Left renal cortex interstitium (tissue), 4 donors: ENCODE measurements at places on chromosomes 3 and 15. TPM values are rescaled to one million over a fixed set of nuclear protein-coding genes. Genes with fewer than 3 reads are reported as not detected.

GRCh38 chr3:4749567-4750002, 229.7 kb upstream of the BHLHE40 start:
- DNase-seq, result no peak

GRCh38 chr15:66154581-66154980, 99.0 kb downstream of the MEGF11 start:
- no peak for DNase-seq

DNA sequence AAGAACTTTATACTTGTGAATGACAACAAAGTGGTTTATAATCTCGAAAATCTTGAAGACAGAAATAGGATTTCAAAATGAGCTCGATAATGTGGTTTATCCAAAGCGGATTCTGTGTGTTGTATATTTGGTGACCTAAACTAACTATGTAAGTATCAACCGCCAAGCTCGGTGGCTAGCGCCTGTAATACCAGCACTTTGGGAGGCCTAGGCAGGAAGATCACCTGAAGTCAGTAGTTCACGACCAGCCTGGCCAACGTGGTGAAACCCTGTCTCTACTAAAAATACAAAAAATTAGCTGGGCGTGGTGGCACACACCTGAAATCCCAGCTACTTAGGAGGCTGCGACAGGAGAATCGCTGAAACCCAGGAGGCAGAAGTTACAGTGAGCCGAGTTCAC, 2.2 kb downstream of the ATP13A3 start:
- DNase-seq, result no peak

GRCh38 chr15:28994142-28994830, 108.5 kb downstream of the APBA2 start:
- no peak for DNase-seq

- no peak for DNase-seq
Measured at GRCh38 chr15:38531509-38531908, 33.1 kb downstream of the RASGRP1 start.

- DNase-seq, result no peak
Measured at GRCh38 chr15:59401824-59402569, 29.3 kb upstream of the MYO1E start.

The SLC9A9 gene
- 5.4 TPM for polyA plus RNA-seq

- no peak for DNase-seq
Measured at GRCh38 chr3:113895964-113896363, 51.8 kb upstream of the ZDHHC23 start.

GRCh38 chr15:42413920-42414319, 54.6 kb downstream of the CAPN3 start:
- no peak for DNase-seq

DNA sequence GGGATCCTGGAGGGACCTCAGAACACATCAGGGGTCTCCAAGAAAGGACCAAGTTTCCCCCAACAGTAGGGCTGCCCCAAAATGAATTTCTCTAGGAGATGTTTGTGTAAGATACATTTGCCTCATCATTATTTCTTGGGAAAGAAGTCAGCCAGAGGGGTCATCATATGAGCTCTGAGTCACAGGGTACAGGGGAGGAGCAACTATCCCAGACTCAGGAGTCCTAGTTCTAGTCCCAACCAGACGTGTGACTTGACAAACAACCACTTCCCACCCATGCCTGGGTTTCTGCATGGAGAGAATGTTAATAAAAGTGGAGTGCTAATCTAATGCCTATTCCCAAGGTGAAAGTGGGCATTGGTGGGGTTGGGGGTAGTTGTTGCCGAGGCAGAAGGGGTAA, 144.1 kb downstream of the ALDH1A2 start:
- DNase-seq, result no peak

- no peak for DNase-seq
Measured at GRCh38 chr3:13016083-13016720, 57.0 kb downstream of the IQSEC1 start.

DNA sequence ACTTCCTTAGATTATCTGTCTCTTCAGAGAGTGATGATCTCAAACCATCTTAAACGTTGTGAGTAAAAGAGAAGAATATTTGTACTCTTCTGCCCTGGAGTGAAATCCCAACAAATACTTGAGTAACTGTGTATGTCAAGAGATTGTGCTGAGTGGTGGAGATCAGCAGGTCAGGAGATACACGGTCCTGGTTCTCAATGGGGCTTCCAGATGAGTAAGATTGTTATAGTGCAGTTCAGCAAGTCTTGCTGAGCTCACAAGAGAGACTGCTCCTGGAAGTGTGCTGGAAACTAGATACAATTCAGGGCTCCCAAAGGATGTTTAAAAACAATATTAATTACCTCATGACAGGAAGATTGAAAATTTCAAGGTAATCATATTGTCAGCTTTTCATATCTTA, 184.3 kb downstream of the AKAP13 start:
- no peak for DNase-seq

GRCh38 chr3:190000861-190001196, 119.9 kb downstream of the P3H2 start:
- DNase-seq, result no peak

GRCh38 chr3:3918763-3919162, 119.5 kb downstream of the LRRN1 start:
- no peak for DNase-seq

- no peak for DNase-seq
Measured at GRCh38 chr3:56314842-56315241, 153.4 kb downstream of the ERC2 start.

DNA sequence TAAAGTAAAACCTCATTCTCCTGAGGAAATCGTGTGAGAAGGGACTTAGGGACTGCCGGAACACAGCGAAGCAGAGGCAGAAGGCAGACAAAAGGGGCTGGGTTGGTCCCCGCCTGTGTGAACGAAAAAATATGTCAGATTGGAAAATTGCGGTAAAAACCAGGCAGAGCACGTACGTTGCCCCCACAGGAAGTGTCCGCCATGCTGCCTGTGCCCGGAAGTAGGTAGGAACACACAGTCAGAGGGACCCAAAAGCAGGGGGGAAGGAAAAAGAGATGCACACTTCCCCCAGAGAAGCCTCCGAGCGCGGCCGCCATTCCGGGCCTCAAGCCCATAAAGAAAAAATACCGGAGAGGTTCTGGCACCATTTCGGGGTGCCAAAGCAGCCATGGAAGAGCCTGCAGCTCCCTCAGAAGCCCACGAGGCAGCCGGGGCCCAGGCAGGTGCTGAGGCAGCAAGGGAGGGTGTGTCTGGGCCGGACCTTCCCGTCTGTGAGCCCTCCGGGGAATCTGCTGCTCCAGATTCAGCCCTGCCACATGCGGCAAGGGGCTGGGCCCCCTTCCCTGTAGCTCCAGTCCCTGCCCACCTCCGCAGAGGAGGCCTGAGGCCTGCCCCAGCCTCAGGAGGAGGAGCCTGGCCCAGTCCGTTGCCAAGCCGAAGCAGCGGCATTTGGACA, at the start of gene MKRN3:
Gene MKRN3, plus strand, starts transcription at position 280 of the 676 bp plus-strand sequence. Its CDS starts 109 bp downstream, at position 389.
- no peak for DNase-seq

The LRRN1 gene
- polyA plus RNA-seq, result 15.5 TPM

DNA sequence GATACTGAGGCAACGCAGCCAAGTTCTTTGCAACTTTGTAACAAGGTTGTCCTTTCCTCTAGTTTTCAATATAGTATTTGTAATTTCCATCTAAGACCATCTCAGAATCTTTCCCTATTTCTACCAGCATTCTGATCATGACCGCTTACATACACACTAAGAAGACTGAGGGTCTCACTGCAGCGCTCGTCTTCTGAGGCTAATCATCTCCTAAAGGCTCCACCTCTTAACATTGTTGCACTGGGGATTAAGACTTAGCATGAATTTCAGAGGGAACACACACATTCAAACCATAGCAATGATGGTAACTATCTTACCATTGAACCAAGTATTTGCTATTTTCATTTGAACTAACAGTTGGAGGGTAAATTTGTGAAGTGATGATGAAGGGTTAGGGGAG, 463.3 kb upstream of the CCDC54 start:
- DNase-seq, result no peak

DNA sequence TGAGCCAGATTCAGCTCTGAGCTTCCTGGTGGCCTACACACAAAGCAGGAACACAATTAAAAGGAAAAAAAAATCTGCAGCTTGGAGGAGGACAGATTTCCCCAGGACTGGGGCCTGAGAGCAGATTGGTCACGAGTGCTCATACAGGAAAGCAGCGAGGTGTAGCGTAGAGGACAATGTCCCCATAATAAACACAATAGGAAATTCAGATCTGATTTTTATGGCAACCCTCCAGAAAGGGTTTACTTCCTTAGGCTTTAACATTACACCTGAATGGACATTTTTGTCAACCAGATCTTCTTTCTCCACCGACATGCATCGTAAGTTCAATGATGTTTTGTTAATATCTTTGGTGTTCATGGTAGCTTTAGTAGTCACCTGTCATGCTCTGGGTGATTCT, 23.3 kb downstream of the SLC6A20 start:
- DNase-seq, result no peak

GRCh38 chr15:88646951-88647350, 8.1 kb downstream of the ISG20 start:
- no peak for DNase-seq

GRCh38 chr3:113747283-113748046, 630 bp downstream of the ATP6V1A start:
- peak; percentile 24 for DNase-seq

DNA sequence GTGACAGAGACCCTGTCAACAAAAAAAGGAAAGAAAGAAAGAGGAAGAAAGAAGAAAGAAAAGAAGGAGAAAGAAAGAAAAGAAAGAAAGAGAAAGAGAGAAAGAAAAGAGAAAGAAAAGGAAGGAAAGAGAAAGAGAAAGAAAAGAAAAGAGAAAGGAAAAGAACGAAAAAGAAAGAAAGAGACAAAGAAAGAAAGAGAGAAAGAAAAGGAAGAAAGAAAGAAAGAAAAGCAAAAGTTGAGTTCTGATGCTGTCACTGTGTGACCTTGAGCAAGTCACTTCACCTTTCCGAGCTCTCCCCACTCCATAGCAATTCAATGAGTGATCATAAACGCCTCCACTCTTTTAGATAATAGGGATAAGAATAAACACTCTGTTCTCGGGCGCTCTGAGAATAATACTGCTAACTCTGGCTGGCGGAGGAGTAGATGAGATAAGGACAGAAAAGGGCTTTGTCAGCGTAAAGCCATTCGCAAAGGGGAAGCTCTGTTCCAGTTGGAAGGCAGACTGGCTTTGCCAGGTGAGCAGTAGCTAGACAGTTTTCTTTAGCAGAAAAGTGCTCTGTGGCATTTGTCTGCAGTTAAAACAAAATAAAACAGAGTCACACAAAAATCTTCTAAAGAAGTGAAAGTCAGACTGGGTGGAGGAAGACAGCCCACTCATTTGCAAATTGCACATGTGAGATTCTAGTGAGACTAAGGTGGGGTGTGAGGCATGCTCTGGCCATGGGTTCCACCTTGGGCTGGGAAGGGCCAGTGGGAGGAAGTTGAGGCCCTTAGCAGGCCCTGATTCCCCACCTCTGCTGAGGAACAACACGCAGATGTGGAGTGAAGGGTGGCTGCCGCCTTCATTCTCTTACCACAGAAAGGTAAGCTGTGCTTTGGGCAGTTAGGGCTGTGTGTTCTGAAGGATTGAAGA, 9.6 kb upstream of the FLNB start:
- no peak for DNase-seq

DNA sequence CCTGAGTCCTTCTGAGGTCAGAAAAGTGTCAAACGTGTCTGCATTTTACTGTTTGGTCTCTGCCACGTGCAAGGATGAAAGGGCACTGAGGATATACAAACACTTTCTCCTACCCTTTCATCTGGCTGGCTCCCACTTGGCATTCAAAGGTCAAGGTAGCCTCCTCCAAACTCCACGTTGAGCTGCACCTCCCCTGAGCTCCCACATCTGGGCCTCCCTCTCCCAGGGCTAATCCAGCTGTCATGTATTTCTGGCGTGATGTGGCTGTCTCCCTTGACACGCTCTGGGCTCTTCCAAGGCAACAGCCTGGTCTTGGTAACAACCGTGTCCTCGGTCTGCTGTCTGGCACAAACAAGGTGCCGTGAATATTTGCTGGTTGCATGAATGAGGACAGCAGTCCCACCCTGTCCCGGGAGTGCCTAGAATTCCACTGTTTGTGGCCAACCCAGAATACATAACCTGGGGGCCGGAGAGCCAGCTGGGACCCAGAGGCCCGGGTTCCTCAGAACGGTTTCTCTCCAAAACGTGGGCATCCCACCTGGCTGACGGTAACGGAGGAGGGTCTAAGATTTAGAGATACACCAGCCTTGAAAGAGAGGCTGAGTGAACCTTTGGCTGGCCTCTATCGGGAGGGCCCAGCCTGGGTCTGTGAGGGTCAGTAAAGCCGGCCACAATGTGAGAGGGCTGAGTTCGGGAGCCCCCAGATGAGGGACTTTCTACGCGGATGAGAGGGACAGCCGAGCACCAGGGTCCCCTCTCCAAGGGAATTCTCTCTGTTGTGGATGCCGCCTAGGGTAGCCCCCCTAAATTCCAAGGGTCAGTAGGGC, 767 bp downstream of the GLT8D1 start:
- no peak for DNase-seq

- DNase-seq, result no peak
Measured at GRCh38 chr3:160870327-160870726, 114.3 kb downstream of the PPM1L start.

GRCh38 chr15:85941186-85941855, 138.3 kb upstream of the AGBL1 start:
- no peak for DNase-seq

- no peak for DNase-seq
Measured at GRCh38 chr15:57102858-57103257, 184.4 kb downstream of the TCF12 start.

DNA sequence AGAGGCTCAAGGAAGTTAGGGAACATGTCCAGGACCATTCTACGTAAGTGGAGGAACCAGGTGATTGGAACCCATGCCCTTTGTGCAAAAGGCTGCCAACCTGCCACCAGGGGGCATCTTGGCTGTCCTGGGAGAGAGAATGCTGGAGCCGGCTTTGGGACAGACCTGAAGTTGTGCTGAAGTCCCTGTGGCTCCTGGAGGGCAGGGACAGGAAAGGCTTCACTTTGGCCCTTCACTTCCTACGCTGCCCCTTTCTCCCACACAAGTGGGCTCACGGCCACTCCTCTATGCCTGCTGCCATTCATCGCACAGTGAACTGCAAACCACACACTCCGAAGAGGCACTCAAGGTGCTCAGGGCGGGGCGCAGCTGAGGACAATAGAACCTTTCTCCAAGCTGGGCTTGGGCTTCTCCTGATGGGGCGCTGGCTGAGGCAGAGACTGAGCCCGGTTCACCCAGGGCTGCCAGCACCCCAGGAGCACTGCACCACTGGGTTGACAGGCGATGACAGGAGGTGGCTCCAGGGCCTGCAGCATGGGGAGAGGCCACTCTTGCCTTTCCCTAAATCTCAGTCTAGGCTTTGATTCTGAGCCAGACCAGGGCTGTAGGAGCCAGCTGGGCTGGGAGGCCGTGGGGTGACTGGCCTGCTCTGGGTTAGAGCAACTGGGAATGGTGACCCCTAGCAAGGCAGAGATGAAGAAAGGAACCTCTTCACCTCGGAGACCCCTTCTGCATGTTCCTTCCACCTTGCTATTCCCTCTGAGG, 8.4 kb downstream of the SHF start:
- DNase-seq, result no peak

The ADCY5 gene
- polyA plus RNA-seq, result 10.4 TPM

The LRRC31 gene
- 0.44 TPM for polyA plus RNA-seq

GRCh38 chr3:134859341-134859740, 64.3 kb downstream of the EPHB1 start:
- DNase-seq, result no peak
